ENCODE measurements at places on chromosomes 4 and X.
A peak's percentile ranks its signal among the peaks of the same experiment; 100 is the strongest.

GRCh38 chrX:48468247-48468671 is 1.8 kb downstream of the SLC38A5 start:
- DNase-seq: peak; percentile 10

GRCh38 chrX:31551913-31552312 is 480.1 kb upstream of the FTHL17 start:
- DNase-seq: no peak

GRCh38 chr4:182842759-182843390 is 74.3 kb downstream of the DCTD start:
- DNase-seq: no peak

GRCh38 chr4:25843340-25844097 is 19.3 kb downstream of the SEL1L3 start:
- DNase-seq: no peak

DNA sequence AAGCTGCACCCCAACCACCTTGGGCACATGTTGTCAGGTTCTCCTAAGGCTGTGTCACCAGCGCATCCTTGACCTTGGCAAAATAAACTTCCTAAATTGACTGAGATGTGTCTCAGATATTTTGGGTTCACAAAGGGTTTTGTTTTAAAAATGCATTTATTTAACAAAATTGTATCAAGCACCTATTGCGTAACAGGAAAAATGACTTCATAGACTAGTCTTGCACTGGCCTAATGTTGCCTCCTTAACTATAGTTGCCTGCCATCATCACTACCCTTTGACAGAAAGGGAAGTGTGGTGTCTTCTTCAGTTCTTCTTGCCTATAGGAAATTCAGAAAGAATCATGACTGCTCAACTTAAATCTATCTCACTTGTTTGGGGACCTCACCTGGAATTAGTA is 374.2 kb downstream of the SH2D1A start:
- no peak for DNase-seq

DNA sequence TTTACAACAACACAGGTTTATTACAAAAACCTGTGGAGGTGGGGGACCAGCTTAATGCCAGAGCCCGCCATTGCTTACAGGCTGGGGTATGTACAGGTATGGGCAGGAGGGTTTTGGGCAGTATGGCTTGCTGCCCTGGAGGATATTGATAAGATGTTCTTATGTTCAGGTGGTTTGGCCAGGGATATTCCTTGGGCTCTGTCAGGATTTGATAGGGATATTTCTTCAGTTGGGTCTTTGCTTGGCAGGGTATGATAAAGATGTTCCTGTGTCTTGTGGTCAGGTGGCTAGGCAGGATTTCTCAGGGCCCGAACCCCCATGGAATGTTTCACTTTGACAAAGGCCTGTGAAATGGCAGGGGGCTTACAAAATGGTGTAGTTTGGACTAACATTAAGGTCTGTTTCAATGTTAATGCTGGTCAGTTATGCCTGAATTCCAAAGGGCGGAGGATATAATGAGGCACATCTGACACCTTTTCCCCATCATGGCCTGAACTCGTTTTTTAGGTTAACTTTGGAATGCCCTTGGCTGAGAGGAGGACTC is 3.1 kb downstream of the MGST2 start:
- DNase-seq: no peak

DNA sequence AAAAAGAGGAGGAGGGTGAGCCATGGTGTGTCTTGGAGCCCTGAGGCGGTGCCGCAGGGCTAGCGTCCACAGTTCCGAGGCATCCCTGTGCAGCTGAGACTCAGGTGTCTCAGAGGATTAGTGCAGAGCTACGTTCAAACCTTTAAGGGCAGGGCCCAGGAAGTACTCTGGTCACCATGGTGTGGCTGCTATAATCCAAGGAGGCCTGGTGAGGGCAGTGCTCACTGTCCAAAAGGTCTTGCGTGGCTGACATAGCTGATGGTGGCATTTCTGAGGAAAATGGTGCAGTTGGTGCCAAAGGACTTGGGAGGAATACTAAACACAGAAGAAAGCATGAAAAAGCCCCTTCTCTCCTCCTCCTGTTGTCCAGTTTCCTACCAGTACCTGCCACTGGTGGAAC is 146.9 kb downstream of the DCHS2 start:
- no peak for DNase-seq

DNA sequence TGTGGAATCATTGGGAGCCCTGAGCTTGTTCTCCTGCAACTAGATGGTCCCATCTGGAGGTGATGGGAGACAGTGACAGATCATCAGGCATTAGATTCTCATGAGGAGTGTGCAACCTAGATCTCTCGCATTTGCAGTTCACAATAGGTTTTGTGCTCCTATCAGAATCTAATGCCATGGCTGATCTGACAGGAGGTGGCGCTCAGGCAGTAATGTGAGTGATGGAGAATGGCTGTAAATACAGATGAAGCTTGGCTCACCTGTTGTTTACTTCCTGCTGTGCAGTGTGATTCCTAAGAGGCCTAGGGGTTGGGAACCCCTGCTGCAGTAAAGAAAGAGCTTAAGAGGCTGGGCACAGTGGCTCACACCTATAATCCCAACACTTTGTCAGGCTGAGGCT is 42.2 kb upstream of the PUDP start:
- no peak for DNase-seq

- no peak for DNase-seq
Observed at GRCh38 chr4:53175640-53176039, 190.2 kb downstream of the SCFD2 start.

DNA sequence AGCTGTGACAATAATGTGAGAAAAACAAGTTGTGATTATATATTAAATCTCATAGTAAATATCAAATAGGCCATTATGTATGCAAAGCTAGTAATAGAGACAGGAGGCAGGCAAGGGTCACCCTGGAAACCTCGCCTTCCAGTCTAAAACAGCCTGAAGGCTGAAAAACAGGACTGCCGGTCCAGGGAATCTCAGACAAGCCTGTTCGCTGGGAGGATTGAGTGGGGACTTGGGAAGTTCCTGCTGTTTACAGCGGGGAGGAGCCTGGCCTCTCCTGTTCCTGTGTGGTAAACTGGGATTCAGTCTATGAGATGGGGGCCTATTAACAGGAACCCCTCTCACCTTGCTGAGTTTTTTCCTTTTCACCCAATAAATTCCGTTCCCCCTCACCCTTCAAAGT is 2317.3 kb downstream of the PCDH7 start:
- DNase-seq: no peak

GRCh38 chr4:156521631-156522030 is 450.0 kb downstream of the PDGFC start:
- no peak for DNase-seq

- DNase-seq: no peak
Observed at GRCh38 chrX:109440475-109440874, 41.4 kb downstream of the GUCY2F start.

DNA sequence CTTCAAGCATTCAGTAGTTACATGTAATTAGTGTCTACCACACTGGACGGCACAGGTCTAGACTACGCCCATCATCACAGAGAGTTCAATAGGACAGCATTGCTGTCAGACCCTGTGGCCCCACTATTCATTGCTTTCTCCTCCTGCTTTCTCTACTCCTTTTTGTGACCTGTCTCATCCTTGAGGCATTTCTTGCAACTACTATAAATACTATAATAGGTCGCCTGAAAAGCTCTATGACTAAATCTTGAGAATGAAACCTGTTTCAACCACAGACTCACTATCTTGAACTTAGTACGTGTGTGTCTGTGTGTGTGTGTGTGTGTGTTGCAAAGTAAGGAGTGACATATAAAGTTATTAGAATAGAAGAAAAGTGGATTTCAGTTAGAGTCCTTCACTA is 252.9 kb upstream of the KLF3 start:
- DNase-seq: no peak

DNA sequence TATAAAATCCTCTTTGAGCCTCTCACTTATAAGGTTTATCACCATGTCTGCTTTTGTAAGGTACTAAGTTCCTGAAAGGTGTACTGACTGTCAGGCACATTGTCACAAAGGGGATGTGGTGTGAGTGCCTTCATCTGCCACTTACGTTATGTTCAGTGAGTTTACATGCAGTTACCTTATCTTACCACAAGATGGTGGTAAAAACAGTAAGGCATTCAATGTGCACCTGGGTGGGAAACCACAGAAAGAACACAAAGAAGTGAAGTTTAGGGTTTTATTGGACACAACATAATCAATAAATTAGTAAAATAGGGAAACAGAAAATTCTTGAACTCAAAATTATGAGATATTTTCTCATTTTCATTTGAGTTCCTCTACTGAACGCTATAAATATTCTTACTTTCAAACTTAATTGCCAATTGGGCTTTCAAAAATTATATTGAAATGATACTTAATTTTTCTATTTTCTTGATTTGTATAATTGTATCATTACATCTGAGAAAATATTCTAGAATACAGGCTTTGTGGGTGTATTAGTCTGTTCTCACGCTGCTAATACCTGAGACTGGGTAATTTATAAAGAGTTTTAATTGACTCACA is 650.8 kb downstream of the PCDH7 start:
- peak; percentile 11 for DNase-seq

DNA sequence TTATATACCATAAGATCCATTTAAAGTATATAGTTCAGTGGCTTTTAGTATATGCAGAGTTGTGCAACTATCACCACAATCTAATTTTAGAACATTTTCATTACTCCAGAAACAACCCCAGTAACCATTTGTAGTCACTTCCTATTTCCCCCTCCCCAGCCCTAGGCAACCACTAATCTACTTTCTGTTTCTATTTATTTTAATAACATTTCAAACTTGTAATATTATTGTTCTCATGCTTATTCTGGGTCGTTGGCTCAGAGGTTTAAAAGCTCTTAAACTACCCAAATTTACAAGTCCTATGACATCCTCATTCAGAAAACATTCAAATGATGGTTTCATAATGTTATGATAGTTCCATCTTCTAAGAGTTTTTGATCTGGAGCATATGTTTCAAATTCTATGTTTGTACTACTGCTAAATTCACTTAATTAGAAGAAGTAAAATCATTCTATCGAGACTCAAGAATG is 18.4 kb downstream of the XIAP start:
- DNase-seq: peak; percentile 53

- DNase-seq: no peak
Observed at GRCh38 chr4:162931286-162931685, 235.4 kb downstream of the NAF1 start.

- DNase-seq: no peak
Observed at GRCh38 chrX:138082896-138083295, 517.0 kb downstream of the ZIC3 start.

DNA sequence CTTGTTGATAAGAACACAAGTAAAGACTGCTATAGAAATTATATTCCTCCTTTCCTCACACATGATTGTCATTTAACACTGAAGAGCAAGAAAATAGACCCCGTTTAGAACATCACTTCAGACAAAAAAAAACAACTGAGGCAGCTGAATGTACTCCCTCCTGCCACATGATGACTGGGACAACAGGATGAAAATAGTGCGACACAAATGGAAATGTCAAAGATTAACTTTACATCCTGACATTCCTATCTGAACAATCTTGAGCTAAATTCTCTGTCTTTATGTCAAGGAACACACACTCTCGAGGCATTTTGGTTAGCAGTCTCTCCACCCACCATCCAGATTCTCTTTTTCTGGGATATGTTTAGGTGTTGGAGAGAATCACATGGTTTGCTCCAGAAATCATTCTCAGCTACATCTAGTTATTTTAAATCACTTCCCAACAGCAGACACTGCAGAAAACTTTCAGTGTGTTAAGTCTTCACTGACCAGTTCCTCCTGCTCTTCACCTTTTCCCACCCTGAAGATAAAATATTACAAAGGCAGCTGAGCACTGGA is 16.3 kb upstream of the KCNIP4 start:
- no peak for DNase-seq

GRCh38 chr4:130029442-130029841 is 933.5 kb downstream of the C4orf33 start:
- DNase-seq: no peak

DNA sequence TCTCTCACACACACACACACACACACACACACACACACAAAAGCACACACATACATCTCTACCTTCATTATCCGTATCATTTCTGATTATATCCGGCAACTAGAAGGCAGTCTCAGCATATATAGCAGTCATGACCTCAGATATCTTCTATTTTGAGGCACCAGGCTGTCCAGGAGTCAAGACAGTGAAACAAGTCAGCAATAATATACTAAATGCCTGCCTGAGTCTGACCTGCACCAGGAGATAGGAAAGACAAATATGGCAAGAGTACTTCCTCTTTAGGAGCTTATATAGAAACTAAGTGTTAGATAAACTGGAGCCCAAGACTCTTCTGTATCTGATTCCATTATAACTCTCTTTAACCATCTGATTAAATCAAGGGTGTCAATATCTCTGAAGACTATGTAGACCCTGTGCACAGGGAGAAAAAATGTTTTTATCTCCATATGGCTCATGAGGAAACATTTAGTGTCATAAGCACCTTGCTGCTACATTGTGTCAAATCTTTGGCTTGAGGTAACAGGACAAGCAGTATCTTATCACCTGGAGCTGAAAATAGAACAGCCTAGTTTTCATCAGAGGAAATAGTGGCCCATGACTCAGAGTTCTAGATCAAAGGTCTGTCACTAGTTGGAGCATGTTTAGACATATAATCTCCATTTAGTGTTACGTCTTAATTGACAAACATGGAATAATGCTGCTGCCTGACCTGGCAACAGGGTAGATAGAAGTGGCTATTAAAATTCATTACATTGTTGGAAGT is 27.0 kb upstream of the FAM47B start:
- no peak for DNase-seq

GRCh38 chr4:14496969-14497368 is 505.3 kb upstream of the CPEB2 start:
- DNase-seq: no peak

DNA sequence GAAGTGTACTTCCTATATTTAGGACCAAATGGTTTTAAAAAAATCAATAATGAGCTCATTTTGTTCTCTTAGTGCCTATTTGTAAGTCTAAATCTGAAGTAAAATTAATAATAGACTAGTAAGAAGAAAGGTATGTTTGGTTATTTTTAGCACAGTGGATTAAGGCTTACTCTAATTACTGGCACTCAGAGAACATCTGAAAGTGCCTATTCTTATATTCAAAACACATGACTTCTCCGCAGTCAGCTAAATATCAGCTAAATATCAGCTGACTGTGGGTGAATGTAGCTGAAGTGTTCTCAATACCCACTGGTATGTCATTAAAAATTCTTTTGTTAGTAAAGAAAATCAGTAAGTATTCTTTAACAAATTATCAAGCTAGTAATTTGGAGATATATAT is 6.0 kb downstream of the AP1S2 start:
- DNase-seq: no peak

DNA sequence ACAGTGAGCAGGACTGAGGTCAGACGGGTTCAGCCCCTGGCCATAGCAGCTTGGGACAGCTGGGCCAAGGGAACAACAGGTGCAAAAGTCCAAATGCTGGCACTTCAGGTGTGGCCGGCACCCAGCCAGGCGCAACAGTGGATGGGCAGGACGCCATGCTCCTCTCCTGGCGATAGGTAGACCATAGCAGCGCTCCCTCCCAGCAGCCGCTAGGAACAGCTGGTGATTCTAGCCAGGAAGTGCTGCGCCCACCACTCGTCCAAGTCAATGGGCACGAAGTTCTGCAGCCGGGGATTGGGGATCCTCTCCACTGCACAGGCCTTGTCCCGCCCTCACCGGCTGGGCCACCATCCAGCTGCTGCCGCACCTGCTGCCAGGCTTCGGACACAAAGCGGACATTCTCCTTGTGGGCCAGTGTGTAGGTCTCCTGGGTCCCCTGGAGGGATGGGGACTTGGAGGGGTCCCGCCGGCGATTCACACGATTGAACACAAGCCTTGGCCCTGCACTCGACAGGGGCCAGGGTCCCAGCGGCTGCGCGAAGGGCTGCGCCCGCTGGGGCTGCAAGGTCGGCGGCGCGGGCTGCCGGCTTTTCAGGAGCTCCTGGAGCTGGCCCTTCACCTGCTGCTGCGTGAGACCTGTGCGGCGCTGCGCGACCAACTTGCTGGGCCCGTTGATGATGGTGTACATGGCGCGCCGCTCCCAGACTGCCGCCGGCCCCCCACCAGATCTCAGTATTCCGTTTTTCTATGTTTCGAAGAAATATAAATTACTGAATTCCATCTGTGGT is 227.5 kb upstream of the STK26 start:
- no peak for DNase-seq
